ENCODE measurements at places on chromosomes 4 and X. TPM values are rescaled to one million over a fixed set of nuclear protein-coding genes. Genes with fewer than 3 reads are reported as not detected.

BMX gene
- total RNA-seq, result not detected

LARP7 gene
- total RNA-seq, result 37.0 TPM

ALPK1 gene
- total RNA-seq, result 0.17 TPM

DNA sequence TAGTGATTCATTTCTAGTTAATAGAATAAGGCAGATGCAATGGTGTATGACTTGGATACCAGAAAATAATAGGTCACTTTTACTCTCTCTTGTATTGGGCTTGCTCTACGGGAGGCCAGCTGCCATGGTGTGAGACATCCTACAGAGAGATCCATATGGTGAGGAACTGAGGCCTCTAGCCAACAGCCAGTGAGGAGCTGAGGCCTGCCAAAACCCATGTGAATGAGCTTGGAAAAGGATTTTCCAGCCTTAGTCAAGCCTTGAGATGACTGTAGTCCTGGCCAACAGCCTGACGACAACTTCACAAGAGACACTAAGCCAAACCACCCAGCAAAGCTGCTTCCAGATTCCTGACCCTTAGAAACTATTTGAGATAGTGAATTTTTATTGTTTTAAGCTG, 1300.2 kb downstream of the RAPGEF2 start:
- DNase-seq, result no peak

- DNase-seq, result no peak
These were observed 43.7 kb downstream of the TMPRSS11E start for GRCh38 chr4:68490826-68491457.

DNA sequence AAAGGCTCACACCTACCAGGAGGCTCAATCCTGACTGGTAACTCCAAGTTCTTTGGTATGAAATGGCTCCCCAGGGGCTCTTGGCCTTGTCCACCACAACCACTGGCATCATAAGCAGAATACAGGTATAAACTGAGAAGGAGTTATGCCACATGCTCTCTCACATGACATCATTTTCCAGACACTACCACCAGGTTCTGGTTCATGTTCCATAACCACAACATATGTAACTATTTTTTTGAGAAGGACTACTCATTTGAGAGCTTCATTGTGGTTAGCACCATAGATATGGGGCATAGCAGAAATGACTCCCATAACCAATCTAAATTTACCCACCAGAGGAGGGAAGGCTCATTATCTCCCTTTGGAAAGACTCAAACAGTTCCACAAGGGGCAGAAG, 19.6 kb downstream of the PRDM5 start:
- no peak for DNase-seq

DNA sequence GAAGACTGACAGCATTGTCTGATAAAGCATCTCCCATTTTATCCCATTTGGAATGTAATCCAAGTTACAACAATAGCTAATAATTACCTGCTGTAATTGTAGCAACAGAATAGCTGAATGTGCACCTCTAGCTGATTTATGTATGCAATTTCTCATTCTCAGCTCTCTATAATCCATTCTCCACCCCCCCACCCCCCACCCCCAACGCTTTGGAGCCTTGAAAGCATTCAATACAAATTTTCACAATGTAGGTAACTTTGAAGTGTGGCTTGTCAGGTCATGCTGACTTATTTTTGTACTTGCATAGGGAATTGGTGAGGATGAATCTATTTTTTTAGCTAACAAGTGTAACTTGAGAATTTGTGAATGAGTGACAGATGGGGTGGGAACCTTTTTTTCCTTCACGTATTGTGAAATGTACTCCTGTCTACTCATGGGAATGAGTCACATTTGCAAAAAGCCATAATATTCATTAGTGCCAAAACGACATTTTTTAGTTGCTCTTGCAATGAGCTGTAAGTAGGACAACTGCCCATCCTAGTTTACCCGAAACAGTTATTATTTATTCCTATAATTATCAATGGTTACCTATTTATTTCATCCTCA, 159.3 kb downstream of the PALLD start:
- DNase-seq, result no peak

DNA sequence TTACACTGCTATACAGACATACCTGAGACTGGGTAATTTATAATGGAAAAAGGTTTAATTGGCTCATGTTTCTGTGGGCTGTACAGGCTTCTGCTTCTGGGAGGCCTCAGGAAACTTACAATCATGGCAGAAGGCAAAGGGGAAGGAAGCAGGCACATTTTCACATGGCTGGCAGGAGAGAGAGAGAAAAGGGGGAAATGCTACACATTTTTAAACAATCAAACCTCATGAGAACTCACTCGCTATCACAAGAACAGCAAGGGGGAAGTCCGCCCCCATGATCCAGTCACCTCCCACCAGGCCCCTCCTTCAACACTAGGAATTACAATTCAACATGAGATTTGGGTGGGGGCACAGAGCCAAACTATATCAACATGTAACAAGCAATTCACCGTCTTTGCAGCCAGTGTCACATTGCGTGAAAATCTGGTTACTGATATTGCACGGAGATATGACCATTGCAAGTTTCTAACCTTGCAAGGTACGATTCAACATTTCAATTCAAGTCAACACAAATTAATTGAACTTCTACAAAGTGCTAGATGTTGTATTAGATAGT, 61.7 kb upstream of the RELL1 start:
- no peak for DNase-seq

DNA sequence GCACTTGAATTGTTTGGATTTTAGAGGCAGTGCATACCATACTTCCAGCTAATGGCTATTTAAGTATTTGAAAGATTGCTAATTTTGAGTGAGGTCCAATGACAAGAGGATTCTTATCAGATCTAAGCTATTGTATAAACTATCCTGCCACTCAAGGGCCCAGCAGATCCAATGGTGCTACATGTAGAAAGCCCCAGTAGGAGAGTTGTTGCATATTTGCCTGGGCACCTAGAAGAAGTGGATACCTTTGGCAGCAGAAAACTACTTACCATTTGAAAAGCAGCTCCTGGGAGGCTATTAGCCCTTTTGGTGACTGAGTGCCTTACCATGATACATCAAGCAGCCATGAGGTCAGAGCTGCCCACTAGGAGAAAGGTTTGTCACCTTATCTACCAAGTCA, 447.3 kb downstream of the C4orf33 start:
- DNase-seq, result no peak

- DNase-seq, result no peak
These were observed 6.6 kb upstream of the TMEM128 start for GRCh38 chr4:4254666-4255065.

GRCh38 chr4:138330531-138330930, 88.4 kb upstream of the SLC7A11 start:
- no peak for DNase-seq

DNA sequence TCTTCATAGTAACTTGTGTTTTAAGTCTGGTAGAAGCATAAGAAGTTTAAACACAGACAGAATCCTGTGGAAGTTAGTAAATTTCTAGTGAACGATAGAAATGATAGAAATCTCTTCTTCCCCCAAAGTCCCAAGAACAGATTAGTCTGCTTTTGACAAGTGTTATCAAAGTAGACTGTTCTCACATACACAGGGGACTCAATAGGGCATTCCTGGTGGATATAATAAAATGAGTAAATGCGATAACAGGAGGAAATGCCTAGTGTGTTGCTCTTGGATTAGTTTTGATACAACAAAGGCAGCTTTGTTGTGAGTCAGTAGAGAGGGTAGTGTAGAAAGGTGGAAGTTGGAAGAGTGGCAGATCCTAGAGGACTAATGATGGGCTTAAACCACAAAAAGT, 43.5 kb downstream of the CLCN3 start:
- no peak for DNase-seq

Data from H9 (cell line).